ENCODE measurements at places on chromosomes 6 and 20.

DNA sequence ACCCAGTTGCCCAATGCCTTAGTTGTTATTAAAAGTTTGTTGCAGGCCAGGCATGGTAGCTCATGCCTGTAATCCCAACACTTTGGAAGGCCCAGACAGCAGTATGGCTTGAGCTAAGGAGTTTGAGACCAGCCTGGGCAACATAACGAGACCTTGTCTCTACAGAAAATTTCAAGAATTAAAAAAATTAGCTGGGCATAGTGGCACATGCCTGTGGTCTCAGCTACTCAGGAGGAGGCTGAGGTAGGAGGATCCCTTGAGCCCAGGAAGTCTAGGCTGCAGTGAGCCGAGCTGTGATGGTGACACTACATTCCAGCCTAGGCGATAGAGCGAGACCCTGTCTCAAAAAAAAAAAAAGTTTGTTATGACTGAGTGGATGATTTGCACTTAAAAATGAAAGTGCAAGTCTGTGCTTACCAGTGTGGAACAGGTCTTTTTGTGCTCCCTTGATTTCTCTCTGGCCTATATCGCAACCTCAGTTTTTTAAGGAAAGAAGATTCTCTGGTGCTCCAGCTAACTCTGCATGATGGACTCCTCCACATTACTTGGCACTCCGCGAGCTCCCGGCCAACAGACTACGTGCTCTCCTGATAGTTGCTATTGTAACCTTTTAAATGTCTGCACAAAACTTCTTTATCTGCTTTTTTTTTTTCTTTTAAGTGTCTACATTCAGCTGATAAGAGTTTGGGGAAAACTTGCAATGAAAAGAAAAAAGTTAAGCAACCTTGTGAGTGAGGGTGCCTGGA lies 22.1 kb downstream of the ZKSCAN3 start:
- DNase-seq = no peak

- no peak for DNase-seq
These were observed 19.4 kb upstream of the KCNK16 start for GRCh38 chr6:39341937-39342336.

DNA sequence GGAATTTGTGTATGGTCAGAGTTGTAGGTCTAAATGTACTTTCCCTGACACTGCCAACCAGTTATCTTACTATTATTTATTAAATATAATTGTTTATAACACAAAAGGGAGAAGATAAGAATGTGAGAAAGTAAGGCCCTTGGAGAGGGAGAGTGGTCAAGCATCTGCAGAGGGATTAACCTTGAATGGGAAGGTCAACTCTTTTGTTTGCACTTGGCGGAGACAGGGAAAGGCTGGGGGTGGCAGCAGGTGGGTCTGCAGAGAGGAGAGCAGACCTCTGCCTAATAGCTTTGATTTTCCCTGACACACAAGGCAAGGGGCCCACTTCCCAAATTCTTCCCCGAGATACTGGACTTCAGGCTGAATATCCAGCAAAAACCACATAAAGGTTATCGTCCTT lies 4.2 kb downstream of the LRP11 start:
- no peak for DNase-seq

GRCh38 chr20:11332381-11332780 lies 585.3 kb upstream of the BTBD3 start:
- no peak for DNase-seq

- DNase-seq = no peak
These were observed 670 bp upstream of the COL11A2 start for GRCh38 chr6:33192671-33193602.

DNA sequence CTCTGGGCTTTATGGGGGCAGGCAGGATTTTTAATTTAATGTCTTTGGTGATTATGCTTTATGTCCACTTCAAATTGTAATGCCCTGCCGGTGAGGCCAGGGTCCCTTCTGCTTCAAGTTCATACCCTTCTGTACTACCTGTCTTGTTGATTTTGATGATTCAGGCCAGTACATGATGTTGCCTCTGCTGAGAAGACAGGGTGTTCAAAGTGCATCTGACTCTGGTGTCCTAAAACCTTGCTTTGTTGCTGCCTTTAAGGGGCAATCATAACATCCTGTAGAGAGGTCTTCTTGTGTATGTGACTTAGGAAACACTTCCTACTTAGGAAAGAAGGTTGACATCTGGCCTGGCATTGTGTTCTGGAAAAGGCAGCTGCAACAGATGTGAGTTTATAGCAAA lies 113.2 kb downstream of the TMEM170B start:
- no peak for DNase-seq

DNA sequence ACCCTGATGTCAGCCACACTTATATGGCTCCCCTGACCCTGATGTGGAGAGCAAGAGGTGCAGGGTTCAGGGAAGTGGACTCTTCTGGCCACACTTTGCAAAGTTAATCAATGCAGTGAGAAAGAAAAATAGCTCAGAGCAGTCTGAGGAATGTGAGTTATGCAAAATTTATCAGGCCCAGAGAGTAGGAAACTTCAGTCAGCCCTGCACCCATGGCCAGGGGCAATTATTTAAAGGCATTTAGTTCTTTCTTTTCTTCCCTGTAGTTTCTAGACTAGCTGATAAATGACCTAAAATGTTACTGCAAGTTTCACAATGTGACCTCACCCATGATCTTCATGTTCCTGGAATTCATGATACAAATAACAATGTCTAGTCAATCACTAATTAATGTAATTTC lies 143.7 kb upstream of the GGTLC1 start:
- no peak for DNase-seq

DNA sequence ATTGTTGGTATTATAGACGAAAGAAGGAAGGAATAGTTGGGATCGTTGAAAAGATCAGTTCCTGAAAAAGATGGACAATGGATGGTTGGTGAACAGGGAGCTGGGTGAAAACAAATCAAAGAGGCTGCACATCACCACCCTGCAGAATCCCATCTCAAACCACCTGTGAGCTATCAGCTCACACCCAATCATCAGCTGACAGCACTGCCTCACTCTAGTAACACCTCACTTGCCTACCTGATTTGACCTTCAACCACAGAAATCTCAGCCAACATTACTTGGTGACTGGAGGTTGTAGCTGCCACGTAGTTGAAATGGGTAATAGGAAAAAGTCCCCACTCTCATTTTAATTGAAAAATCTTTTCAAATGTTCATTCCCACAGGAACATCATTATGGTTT lies 101.8 kb upstream of the DST start:
- DNase-seq = no peak

- no peak for DNase-seq
These were observed 279.2 kb upstream of the EXOC2 start for GRCh38 chr6:971981-972640.

DNA sequence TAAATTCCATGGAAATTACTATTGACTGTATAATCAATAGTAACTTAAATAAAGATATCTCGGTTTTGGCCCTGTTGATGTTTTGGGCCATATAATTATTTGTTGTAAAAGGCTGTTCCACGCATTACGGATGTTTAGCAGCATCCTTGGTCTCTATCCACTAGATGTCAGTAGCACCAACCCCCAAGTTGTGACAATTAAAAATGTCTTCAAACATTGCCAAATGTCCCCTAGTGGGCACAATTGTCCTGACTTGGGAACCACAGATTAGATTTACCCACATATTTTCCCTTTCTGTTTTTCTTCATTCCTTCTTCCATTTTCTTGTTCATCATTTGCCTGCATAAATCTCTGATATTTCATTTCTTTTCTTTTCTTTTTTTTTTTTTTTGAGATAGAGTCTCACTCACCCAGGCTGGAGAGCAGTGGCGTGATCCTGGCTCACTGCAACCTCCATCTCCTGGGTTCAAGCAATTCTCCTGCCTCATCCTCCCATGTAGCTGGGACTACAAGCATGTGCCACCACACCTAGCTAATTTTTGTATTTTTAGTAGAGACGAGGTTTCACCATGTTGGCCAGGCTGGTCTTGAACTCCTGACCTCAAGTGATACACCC lies 13.6 kb upstream of the WFDC8 start:
- peak; percentile 31 for DNase-seq

DNA sequence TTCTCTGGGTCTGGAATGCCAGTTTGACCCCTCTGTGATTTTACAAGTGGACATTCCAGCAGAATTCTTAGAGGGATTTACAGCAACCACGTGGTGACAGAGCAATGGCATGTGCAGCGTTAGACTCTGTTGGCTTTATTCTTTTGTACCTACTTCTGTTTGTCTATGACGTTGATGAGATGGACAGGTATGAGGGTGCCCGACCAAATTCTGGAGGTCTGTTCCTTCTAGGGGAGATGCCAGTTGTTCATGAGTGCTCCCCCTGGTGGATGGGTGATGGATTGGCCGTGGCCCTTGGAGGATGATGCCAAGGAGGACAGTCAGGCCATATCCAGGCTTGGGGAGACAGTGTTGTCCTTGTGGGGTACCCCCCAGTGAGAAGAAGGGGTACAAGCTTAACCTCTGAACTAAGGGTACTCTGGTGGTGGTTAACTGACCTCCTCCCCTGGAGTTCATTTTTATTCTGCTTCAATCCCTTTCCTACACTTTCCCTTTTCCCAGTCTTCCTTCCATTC lies 198.6 kb downstream of the DTNBP1 start:
- peak; percentile 57 for DNase-seq

- DNase-seq = no peak
These were observed 70.4 kb upstream of the VGLL2 start for GRCh38 chr6:117194978-117195377.

DNA sequence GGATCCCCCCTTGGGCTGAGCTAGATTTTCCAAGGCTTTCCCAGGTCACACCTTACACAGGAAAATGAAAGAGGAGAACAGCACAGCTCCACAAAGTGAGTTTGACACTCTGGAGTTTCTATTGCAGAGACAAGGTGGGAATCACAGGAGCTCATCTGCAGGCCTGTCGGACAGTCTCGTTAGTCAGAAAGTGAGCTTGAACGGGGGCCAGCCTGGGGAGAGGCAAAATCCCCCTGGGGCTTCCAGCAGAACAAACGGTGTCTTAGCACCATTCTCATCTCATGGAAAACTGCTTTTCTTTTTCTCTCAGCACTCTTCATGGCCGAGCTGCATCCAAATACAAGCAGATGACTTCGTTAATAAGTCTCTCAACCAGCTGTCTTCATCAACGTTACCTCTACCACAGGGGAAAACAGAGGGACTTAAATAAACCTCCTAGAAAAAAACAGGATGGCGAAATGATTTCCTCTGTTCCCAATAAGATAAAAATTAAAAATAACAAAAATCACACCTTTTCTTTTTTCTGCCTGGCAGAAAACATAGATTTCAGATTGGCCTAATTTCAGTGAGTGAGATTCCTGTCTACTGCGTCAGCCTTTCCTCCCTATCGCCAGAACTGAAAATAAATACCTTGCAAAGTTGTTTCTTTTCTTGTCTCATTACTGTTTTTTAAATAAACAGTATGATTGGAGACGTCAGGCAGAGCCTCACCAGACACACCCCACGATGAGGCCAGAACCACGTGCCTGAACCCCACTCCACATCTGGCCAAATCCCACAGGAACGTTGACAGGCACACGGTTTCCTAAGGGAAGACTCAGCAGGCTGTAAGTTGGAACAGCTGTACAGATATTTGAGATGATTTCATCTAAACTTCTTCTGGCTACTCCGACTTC lies 219.0 kb downstream of the TTLL2 start:
- DNase-seq = no peak

- no peak for DNase-seq
These were observed 6.9 kb upstream of the KIF16B start for GRCh38 chr20:16580147-16580546.

GRCh38 chr20:34953960-34954359 lies 1.6 kb downstream of the GSS start:
- no peak for DNase-seq

DNA sequence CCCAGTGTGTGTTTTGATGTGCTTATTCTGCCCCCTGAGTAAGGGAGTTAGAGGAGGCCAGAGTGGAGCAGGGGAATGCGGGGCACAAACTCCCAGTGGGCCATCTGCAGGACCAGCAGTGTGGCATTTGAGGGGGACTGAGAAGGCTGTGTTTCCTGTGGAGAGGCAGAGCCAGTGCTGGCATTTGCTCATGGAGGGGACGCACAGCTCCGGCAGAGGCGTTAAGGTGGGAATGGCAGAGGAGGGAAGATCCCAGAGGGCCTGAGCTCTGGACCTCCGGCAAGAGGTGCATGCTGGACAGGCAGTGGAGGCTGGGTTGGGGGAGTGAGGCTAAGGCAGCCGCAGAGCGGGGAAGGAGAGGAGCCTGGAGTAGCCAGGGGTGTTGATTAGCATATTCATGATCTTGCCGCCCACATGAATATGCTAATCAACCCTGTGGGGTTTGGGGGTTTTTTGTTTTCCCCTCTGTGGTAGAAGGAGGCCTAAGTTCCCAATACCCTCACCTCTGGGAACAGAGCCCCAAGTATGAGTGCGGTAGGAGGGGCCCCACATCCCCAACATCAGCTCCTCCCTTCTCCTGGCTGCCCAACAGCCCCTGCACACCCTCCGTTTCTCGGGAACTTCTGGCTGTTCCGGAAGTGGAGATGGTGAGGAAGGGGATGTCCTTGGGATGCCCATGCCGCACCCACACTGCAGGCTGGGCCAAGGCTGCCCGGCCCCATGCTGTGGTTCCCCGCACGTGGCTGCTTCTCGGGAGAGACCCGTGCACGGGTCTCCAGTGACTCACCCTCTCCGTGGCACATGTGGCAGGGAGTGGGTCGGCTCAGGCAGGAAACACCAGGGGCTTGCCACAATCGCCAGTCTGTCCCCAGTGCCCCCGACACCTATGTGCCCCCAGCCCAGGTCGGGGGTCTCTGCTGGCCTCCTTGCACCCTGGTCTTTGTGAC lies 33.8 kb downstream of the DLGAP4 start:
- DNase-seq = peak; percentile 57

DNA sequence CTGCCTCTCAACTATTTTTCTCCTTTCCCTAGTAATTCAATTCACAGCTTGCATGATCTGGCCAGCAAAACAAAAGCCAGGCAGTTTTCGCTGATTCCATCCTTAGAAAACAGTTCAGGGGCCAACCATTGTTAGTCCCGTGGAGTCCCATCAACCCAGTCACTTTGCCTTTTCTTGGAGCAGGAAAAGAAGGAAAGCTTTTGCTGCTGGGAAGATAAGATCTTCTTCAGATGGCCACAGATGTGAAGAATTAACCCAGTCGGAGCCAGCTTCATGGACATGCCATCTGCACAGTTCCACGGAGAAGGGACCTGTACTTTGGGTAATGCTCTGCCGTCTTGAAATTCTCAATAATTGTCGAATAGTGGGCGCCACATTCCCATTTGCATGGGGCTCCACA lies 76.9 kb upstream of the TSHZ2 start:
- no peak for DNase-seq

- DNase-seq = no peak
These were observed 70.5 kb downstream of the ADGRG6 start for GRCh38 chr6:142372348-142372747.

DNA sequence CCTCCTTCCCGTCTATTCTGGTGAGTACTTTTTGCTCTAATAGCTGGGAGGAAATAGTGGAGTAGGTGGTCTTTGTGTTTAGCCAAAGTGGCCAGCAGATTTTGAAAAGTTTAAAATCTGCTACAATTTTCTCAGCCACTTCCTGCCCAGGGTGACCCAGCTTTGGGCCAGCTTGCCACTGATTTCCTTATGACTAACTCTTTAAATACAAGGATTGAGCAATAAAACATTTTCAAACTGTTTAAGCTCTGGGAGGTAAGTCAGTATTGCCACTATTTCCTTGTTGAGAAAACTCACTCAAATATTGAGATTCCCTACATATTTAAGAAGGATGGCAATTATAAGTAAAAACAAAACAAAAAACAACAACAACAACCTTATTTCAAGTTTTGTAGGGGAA lies 54.5 kb downstream of the TRMT11 start:
- DNase-seq = no peak
